Suprapubic skin (tissue), 4 donors: ENCODE measurements at places on chromosomes 6 and 20.
A peak's percentile ranks its signal among the peaks of the same experiment; 100 is the strongest.

GRCh38 chr6:144835322-144835973 lies 550.3 kb downstream of the UTRN start:
- no peak for DNase-seq

DNA sequence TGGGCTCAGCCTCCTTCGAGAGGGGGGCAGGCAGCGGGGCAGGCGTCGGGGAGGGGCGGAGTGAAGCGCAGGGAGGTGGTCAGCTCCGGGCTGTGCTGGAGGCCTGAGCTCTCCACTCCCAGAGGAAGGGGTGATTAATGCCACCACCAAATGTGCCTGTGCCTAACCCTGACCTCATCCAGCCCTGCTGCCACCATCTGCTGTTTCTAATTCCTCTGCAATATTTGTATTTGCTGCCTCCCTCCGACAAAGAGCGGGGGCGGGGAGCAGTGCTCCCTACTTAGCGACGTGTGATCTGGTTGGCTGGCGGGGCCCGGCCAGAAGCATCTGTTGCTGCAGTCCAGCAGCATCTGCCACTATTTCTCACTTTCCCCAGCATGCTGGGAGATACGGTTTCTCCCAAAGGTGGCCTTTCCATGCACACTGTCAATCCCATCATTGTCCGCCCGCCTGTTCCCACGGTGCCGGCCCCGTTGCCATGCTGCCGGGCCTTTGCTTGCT lies 47.0 kb downstream of the DLL1 start:
- peak; percentile 54 for DNase-seq

GRCh38 chr6:85977661-85978060 lies 335.0 kb upstream of the SYNCRIP start:
- DNase-seq, result no peak

GRCh38 chr6:168782187-168782751 lies 341.3 kb downstream of the SMOC2 start:
- no peak for DNase-seq

DNA sequence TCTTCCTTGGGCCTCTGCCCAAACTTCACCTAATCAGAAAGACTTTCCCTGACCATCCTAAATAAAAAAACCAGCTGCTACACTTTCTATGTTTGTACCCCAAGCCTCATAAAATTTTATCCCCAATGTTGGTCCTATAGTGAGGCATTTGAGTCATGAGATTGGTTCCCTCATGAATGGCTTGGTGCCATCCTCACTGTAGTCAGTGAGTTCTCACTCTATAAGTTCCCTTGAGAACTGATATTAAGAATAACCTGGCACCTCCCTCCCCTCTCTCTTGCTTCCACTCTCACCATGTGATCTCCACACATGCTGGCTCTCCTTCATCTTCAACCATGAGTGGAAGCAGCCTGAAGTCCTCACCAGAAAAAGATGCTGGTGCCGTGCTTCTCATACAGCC lies 316.9 kb upstream of the PRDM1 start:
- DNase-seq, result no peak

DNA sequence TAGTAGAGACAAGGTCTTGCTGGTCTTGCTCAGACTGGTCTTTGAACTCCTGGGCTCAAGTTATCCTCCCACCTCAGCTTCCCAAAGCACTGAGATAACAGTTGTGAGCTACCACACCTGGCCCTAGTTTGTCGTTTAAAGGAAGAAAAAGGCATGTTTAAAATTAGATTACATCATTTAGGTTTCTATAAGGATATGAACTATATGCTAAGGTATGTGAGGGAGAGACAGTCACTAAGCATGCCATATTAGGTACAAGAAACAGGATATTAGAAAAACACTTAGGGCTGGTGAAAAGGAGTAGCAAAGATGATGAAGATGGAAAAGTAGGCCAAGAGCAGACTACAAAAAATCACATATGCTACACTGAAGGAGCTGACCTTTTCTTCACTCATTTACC lies 106.4 kb downstream of the ASCC3 start:
- no peak for DNase-seq

DNA sequence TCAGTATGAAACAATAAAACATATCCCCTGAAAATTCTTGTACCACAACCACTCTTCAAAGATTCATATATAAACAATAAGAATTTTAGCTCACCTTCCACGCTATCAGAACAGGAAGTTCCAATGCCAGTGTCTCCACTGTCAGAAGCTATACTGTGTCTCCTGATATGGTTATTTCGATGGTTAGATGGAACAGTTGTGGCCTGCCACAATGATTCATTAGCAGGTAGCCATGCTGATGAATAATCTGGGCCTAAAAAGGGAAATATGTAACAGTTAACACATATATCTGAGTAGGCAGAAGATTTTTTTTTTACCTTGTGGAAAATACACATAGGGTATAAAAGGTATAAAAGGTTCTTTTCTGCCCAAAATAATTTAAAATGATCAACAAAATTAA lies 19.0 kb downstream of the CEP85L start:
- DNase-seq, result no peak

GRCh38 chr6:159594750-159595117 lies 98.3 kb downstream of the SOD2 start:
- DNase-seq, result no peak

DNA sequence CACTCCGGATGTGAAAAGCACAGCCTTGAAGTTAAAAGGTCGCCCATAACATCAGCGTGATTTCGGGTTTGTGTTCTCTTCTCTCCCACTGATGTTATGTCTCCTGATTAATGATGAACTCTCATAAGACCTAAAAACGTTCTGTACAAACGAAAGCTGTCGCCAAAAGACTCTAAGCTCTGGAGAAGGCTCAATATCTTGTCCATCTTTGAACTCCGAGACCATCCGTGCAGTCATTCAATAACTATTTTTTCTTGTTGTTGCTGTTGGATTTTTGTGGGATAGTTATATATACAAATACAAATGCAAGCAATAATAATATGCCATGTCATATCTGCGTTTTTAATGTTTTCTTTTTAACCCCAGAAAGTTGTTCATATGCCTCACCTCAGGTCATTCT lies 291.8 kb upstream of the MARCKS start:
- DNase-seq, result no peak

DNA sequence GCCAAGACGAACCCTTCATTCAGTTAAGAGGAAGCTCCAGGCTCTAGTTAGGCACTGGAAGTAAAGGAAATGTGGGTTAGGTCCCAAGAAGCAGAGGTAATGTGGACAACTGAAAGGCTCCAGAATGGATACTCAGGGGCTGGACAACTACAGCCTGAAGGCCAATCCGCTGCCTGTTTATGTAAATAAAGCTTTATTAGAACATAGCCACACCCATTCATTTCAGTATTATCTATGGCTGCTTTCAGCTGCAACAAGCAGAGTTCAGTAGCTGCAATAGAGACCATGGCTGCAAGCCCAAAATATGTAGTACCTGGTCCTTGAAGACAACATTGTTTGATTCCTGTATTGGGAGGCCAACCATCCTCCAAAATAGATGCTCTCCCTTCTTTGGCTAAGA lies 100.8 kb upstream of the MRPS10 start:
- no peak for DNase-seq

DNA sequence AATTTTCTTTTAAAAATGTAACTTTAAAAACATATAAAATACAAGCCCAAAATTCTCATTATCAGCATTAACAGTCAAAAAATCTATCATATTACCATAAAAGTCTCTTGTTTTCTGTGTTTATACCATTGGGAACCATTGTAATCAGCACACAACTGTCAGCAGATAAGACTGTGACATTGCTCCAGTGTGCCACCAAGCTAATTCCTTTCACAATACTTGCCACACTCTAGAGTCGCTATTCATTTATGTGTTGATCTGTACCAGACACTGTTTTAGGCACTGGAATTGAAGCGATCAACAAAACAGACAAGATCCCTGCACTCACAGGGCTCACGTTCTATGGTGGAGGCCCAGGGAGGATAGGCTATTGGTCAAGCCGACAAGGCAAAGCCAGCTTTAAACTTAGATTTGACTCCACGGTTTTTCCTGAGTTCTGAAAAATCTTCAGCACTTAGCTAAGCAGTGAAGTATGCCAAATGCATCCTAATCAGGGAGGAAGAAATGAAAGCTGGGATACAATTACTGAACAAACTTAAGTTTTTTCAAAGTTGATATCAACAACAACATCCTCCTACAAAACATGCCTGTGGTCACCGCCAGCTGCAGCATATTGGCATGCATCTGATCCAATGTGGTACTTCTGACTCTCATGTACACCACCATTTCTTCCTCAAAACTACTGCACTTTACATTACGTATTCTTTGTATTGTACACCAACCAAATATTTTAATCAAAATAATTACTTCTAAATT lies 60.5 kb downstream of the GMDS start:
- DNase-seq, result no peak

DNA sequence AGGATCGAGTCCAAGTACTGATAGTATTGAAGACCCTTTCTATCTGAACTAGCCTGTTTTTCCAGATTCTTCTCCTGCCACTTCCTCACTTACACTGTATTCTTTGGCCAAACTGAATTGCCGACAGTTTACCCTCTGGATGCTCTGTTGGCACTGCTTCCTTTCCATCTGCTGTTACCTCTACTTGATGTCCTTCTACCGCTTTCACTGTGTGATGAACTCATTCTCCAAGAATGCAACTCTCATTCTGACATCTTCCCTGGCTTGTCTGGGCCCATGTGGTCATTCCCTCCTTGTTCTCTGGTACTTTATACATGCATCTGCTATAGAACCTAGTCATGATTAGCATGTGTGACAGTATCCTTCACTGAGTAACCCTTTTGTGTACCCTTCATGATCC lies 16.3 kb downstream of the RPRD1B start:
- DNase-seq, result no peak

- no peak for DNase-seq
Observed at GRCh38 chr20:40176098-40176841, 512.8 kb downstream of the MAFB start.

DNA sequence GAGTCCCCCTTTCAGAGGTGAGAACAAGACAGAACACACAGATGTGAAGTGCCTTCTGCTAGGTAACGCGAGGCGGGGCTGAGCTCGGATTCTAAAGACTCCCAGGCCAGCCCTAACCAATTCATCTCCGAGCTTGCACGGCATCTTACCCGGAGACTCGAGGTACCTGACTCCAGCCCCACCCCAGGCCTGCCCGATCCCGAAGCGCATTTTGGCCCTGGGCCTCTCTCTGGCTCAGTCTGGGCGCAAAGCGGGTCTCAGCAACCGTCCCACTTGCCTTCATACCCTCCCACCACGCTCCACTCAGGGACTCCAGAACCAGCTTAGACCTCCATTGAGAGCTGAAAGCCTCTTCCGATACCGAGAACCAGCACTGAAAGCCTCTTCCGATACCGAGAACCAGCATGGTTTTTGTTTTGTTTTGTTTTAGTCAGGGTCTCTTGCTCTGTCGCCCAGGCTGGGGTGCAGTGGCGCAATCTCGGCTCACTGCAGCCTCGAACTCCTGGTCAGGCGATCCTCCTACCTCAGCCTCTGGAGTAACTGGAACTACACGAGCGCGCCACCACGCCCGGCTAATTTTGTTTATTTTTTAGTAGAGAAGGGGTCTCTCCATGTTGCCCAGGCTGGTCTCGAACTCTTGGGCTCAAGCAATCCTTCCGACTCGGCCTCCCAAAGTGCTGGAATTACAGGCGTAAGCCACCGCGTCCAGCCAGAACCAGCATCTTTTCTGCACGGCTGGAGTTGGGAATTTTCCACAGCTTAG lies 557 bp upstream of the DYNLRB1 start:
- DNase-seq, result no peak

GRCh38 chr6:128569732-128570679 lies 49.6 kb upstream of the PTPRK start:
- DNase-seq, result no peak

GRCh38 chr6:144248476-144249301 lies 36.4 kb upstream of the UTRN start:
- DNase-seq, result no peak

DNA sequence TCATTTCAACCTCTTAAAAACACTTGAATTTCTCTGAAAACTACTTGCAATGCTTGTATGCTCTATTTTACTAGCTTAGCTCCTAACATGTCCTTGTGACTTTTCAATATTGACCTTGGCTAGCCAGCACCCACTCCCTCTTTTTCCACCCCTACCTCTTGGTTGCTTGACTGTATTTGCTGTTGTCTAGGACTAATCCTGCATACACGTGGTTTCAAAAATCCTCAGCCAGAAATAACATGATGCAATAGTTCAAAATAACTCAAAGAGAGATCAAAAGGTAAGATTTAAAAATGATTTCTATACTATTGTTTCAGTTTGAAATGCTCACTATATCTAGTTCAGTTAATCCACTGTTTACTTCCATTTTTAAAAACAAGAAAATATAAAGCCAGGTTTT lies 102.3 kb upstream of the TBX18 start:
- no peak for DNase-seq

GRCh38 chr6:154319231-154319858 lies 37.3 kb downstream of the IPCEF1 start:
- DNase-seq, result no peak

- no peak for DNase-seq
Observed at GRCh38 chr6:84687431-84687830, 77.0 kb downstream of the TBX18 start.

GRCh38 chr6:107156617-107157016 lies 41.3 kb upstream of the BEND3 start:
- no peak for DNase-seq

- no peak for DNase-seq
Observed at GRCh38 chr6:97102145-97102790, 177.7 kb downstream of the KLHL32 start.

- peak; percentile 83 for DNase-seq
Observed at GRCh38 chr6:110814102-110815014, 911 bp downstream of the CDK19 start.

DNA sequence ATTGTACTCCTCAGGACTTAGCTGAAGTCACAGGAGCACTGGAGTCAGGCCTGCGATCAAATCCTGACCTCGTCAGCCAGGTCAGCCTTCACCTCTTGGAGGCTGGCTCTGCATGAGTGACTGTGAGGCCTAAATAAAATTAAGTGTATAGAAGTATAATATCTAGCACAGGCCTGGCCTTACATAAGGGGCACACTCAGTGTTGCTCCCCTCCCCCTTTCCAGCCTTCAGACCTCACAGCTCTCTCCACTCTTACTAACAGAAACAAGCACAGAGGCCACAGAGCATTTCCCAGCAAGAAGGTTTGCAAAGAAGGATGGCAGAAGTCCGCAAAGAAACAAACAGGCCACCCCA lies 84.8 kb downstream of the TRERF1 start:
- no peak for DNase-seq

- no peak for DNase-seq
Observed at GRCh38 chr6:43471399-43471798, 6.0 kb upstream of the TJAP1 start.
